ENCODE measurements at places on chromosomes 11 and 22.

DNA sequence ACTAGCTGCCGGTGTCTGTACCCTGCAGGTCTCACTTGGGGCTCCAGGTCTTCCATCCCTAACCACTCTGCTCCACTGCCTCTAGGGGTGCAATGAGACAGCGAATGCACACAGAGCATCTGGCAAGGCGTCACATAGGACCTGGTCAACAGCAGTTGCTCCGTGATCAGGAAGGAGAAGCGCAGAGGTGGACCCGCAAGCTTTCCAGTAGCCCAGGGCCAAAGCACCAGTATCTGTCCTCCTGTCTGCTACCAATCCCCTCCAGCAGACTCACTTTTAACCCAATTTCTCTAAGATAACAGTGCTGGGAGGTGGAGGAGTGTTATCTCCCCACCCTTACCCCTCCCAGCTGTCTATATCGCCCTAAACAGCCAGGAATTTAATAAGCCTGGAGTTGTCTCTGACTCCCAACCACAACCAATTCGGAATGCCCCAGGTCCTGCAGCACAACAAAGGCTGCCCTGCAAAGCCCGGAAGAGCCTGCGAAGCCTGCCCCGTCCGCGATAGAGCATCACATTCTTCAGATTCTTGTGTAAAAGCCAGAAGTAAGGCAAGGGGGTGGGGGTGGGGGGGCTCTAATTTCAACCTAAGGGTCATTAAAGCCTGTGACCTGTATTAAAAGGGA lies 19.3 kb downstream of the MYH9 start:
- DNase-seq = no peak

DNA sequence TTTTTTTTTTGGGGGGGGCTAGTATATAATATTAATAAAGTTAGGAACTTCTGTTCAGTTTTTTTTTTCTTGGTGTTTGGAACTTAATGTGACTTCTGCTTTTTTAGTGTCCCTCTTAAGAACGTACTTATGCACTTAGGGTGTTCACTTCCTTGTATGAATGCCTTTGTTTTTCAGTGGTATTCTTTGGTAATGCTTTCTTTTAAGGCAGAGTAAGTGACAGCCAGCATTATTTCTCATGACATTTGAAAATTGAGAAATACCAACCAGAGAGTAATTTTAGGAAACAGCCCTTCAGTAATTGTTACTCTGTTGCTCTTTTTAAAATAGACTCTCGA lies 2.4 kb downstream of the GRK3 start:
- DNase-seq = no peak

GRCh38 chr22:35917651-35918050 lies 111.0 kb downstream of the RBFOX2 start:
- no peak for DNase-seq

DNA sequence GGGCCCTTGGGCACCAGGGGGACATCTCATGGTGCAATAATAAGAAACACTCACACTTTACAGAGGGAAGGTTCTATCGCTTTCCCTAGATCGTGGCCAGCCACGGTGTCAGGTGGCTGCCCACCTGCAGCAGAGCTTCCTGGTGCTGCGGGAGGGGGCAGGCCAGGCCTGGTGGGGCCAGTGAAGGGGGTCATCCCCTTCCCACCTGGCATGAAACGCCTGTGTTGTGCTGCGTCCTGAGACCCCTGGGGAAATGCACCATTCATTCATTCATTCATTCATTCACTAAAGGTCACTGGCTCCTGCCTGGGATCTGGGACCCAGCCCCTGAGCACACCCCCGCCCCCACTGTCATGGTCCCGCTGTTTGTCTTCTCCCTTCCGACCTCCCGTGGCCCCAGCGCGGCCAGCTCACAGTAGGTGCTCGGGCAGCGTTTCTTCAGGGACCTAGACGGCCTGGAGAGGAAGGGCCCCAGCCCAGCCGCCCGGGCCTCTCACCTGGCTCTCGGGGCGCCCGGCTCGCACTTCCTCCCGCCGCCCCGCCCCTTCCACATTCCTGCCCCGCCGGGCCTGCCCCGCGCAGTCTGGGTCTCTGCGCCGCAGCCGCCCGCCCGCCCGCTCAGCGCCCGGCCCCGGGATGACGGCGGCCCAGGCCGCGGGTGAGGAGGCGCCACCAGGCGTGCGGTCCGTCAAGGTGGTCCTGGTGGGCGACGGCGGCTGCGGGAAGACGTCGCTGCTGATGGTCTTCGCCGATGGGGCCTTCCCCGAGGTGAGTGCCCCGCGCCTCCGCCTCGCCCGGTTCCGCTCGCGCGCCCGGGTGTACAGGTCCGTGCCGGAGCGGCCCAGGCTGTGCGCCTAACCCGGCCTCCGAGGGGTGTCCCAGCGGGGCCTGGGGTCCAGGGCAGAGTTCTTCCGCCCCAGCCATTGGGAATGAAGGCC lies at the start of gene RHOD:
TSS of gene RHOD (plus strand) at position 581 of the 938 bp plus-strand sequence. CDS start at position 637, 56 bp downstream.
- no peak for DNase-seq

DNA sequence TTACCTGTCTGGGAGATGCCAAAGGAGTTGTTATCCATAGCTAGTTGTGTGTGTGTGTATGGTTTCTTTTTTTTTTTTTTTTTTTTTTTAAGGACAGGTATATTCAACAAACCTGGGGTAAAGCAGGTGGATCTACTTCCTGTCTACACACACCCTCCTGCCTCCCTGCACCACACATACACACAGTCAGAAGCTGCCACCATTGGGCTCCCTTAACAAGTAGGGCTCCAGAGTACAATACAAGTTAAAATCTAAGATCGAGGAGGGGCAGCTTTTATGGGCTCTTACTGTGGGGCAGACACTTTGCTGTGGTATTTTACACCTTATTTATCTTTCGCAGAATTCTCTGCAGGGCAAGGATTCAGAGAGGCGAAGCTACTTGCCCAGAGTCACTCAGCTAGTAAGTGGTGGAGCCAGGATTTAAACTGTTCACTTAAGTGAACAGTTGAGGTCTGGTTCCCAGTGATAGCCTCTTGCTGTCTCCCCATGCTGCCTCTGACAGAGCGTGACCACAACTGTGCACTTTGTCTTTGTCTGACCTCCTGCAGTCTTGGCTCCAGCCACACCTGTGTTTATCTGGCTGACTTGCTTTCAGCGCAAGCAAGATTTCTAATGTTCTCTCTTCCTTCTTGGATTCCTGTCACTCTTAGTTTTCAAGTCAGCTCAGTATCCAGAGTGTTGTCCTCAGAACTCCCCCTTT lies 135.0 kb downstream of the CSNK2A3 start:
- DNase-seq = no peak

- DNase-seq = no peak
Measured at GRCh38 chr11:2175659-2176058, 4.0 kb upstream of the TH start.

DNA sequence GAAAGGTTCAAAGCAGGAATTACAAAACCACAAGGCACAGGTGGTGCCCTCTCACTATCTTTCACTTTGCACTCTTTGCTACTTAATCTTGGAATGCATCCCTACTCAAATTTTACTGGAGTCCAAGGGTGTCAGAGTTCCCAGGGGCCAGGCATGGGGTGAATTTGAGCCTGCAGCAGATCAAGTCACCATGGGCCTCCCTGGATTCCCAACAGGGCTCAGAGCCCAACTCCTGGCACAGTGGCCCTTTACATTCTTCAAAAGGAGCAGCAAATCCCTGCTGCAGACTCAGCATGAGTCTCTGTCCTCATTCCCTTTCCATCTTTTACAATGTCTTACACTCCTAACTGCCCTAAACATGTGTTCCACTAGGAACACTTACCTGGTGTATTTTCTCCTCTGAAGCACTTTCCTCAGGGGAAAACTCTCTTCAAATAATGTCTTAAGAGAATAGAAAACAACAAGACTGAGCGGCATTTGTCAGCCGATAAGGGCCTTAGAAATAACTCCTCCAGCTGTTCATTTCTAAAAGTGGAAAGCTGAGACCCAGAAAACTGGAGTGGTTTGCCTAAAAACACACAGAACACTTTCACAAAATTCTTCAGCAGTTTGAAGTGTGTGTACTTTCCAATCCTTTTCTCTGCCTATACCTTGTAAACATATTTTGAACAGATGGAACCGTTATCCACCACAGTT lies 596.0 kb downstream of the INSC start:
- DNase-seq = no peak

DNA sequence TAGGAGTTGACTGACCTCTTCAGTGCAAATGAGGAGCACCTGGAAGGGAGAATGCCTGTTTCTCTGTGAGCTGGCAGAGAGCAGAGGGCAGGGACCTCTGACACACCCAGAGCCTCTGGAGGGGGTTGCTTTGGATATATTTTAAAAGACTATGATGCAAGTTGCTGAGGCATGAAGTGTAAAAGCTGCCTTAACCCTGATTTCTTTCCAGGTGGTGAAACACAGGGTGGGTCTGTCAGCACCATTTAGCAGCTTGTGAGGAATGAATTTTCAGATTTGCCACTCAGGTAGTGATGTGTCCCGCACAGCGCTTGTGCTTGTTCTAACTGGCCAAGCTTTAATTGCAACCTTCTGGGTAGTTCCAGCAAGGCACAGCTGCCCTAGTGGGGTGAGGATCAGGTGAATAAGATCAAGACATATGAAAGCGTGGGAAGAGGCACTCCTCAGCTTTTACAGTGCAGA lies 90.2 kb downstream of the SWAP70 start:
- no peak for DNase-seq

DNA sequence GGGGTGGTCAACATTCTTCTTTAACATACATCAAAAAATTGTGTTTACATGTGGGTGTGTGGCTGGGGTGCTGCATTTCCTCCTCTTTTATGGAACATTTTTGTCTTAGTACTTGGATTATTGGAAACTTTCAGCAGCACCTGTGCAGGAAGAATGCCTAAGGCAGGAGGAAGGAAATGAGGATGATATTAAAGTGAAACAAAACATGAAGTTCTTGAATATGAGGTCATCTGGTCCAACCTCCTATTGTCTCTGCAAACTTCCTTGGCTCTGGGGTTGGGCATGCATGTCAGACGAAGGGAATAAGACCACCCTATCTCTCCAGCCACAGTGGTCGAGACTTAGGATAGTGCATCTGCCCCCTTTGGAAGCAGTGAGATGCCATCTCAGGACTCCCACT lies 20.6 kb upstream of the OR9Q1 start:
- no peak for DNase-seq

DNA sequence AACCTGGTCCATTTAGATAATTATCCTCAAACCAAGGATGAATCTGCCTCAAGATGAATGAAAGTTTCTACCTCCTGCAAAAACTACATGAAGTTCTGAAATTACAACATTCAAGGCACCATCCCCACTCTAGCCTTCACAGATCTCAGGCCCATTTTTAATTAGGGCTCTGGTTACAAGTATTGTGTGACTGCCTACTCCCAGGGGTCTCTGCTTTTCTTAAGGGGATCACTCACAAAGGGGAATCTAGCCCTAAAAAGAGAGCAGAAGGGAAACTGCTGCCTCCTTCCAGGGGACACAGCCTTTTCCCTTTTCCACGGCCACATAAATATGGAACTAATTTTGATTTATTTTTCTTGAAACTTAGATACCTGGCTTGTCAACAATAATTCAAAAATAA lies 17.4 kb upstream of the TMEM135 start:
- DNase-seq = no peak

GRCh38 chr11:19426011-19426755 lies 185.4 kb upstream of the E2F8 start:
- DNase-seq = no peak

GRCh38 chr11:56624661-56625110 lies 10.0 kb upstream of the OR5M1 start:
- DNase-seq = peak; percentile 44

DNA sequence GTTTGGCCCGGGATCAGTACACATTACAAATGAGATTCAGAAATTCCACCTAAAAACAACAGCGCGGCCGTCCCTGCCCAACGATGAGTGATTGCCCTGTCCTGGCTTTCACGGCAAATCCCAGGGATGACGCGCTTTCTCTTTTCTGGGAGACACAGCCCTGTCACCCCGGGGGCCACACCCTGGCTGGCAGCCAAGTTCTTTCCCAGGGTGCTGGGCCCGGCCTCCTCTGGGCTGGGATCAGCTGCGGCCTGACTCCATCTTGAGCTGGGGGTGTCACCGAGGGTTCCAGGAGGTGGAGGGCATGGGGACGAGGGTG lies 82.7 kb downstream of the FBLN1 start:
- DNase-seq = no peak

DNA sequence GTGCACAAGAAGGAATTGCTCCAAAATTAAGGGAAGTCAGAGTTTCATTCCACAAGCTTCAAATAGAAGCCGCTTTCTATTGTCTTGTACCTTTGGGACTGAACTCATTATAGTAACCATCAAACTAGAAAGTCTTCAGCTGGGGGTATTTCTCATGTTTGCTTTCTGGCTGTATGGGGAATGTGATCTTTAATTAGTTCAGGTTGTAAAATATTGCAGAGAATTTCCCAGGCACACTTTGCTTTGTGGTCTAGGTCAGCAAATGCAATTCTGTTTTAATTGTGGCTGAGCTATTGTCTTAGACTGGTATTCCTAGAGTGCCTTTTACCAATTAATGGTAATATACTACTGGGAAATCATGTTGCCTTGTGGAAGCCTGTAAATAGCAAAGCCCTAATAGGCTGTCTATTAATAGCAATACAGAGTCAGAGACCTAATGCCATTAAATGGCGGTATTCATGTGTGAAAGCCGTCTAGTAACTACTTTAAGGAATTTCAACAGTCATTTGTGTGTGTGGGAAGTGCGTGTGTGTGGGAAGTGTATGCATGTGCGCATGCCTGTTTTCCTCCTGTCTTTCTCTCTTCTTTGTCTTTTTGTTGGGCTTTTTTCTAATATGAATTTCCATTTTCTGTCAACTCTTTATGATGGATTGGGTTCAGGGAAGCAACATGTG lies 276.6 kb downstream of the FAT3 start:
- DNase-seq = no peak

- no peak for DNase-seq
Measured at GRCh38 chr11:76629116-76629852, 41.3 kb downstream of the LRRC32 start.

GRCh38 chr11:89182773-89183518 lies 5.3 kb downstream of the TYR start:
- DNase-seq = no peak

GRCh38 chr11:14908214-14908880 lies 16.3 kb upstream of the CYP2R1 start:
- peak; percentile 80 for DNase-seq

GRCh38 chr22:27110665-27111451 lies 453.5 kb downstream of the MIAT start:
- DNase-seq = no peak

DNA sequence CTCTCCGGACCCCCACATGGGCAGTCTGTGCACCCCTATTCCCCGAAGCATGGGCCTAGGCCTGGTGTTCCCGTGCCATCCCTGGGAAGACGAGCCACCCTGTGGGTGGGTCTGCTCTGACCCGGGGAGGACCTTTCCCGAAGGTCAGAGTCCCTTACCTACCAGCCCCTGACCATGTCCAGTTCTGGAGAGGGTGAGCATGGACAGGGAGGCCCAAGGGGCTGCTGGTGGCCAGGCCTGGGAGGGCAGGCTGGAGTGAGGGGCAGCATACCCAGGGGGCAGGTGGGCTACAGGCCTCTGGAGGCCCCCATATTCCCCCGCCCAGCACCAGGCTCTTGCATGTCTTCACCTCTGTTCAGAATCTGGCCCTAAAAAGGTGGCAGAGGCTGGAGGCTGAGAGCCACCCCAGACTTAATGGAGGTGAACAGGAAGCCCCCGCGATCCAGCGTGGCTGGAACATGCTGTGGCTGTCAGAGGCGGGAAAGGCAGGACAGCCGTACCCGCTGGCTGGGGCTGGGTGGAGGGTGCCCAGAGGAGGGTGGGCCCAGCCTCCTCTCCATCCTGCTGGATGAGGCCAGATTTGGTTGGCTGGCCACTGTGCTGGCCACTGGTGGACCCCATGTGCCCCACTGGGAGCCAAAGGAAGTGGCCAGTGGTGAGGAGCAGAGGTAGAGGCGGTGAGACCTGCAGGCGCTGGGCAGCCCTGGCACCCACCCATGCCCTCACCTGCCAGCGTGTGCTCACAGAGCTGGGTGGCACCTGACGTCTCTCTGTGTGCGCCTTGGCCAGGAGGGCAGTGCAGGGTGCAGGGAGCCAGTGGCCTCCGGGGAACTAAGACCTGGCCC lies 11.2 kb upstream of the SYT8 start:
- DNase-seq = no peak
